ENCODE measurements at places on chromosomes 1 and 21. TPM values are rescaled to one million over a fixed set of nuclear protein-coding genes. Genes with fewer than 3 reads are reported as not detected.
A peak's percentile ranks its signal among the peaks of the same experiment; 100 is the strongest.

GRCh38 chr21:41672543-41672915 is 94.3 kb downstream of the RIPK4 start:
- DNase-seq, result no peak

- no peak for DNase-seq
Observed at GRCh38 chr1:179921472-179921871, 33.1 kb upstream of the CEP350 start.

DNA sequence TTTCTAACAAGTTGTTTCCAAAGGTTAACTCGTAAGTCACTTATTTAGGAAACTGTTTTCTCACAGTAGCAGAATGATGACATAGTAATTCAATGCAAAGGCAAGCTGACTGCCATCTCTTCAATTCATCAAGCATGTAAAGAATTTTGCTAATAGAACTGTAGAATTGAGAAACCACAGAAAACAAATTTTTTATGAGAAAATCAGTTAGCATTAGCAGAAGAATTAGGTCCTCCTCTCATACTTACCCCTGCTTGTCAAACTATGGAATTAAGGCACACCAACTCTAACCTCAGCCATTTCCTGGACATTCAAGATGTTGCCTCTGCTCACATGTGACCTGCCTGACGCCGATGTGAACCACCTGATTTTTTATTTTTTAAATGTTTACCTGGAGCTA is 115.2 kb downstream of the LRRC40 start:
- no peak for DNase-seq

DNA sequence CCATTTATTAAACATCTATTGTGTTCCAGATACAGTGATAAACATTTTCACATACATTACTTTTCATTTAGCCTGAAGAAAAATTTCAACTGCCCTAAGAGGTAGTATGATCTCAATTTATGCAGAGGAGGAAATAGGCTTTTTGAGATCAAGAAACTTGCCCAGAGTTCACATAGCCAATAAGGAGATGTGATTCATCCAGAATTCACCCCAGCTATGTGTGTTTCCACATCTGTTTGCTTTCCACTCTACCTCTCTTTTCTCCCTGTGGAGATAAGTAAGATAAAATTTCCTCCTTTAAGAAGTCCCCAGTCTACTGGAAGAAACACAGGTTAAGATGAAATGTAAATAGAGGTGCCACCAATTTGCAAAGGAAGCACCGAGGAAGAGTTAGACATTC is 199.7 kb upstream of the C8B start:
- no peak for DNase-seq

GRCh38 chr21:37001441-37001840 is 5.1 kb upstream of the RIPPLY3 start:
- DNase-seq, result no peak

- DNase-seq, result peak; percentile 80
Observed at GRCh38 chr1:30414086-30414850, 309.1 kb downstream of the MATN1 start.

DNA sequence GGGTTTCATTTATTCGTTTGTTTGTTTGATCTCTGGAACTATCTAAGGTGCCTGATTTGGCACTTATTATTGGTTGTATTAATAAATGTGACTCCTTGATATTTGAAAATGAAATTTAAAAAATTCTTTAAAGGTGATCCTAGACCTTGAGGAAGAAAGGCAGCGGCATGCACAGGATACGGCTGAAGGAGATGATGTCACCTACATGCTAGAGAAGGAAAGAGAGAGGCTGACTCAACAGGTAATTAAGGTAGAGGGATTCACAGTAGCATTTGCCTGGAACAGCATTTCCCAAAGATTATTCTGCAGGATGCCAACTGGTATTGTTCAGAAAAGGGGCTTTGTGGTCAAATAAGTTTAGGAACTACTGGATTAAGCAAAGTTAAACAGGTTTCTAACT is 54.4 kb upstream of the WNT2B start:
- DNase-seq, result no peak

DNA sequence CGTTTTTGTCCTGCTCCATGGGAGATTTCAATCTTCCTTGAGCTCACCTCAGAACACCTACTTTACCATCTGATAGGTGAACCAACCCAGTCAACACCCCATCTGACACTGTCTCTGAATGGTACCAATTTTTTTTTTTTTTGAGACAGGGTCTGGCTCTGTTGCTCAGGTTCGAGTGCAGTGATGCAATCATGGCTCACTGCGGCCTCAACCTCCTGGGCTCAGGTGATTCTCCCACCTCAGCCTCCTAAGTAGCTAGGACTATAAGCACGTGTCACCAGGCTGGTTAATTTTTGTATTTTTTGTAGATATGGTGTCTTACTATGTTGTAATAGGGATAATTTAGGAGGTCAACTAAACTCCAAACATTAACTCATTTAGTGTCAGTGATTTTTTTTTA is 36.3 kb downstream of the SPRTN start:
- no peak for DNase-seq

DNA sequence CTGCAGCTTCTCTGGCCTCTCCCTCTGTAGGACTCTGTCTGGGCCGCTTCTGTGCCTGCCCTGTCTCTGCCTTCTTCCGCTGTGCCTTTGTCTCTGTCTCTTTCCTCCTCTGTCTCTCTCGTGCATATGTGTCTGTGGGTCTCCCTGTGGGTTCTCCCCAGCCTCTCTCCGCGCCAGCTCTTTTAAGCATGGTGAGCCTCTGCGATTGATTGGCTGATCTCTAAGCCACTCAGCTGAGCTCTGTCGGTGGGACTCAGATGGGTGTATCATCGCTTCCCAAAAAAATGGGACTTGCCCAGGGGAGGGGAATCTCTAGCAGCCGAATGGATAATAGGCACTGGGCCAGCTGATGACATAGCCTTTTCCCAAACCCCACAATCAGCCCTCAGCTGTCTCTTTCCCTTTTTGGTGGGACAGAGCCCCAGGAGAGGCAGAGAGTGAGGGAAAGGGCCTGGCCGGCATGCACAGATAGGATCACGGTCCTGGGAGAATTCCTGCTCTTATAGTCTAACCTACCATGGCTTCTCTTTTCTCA is at the start of gene ADAMTS4:
ADAMTS4 (minus strand) TSS at position 158 of the 535 bp plus-strand sequence. CDS start 427 bp downstream, outside the sequence.
- no peak for DNase-seq

DNA sequence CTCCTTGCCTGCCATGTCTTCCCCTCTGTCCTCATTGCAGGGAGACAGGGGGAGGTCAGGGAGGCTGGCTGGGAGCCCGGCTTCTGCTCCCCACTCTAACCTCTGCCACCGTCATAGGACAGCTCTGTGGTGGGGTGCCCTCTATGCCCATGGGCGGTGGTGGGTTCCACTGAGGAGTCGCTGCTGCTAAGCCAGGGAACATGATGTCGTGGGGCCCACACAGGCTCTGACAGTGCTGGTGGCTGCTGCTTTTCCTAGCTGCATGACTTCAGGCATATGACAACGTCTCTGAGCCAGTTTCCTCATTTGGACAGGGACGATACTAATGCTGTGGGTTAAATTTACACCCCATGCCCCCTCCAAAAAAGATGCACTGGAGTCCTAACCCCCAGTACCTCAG is 14.7 kb downstream of the KCNA10 start:
- no peak for DNase-seq

- DNase-seq, result no peak
Observed at GRCh38 chr1:78088015-78088414, 42.2 kb downstream of the GIPC2 start.

- peak; percentile 91 for DNase-seq
Observed at GRCh38 chr1:31583995-31584868, 7.9 kb downstream of the TINAGL1 start.

- DNase-seq, result no peak
Observed at GRCh38 chr1:198481661-198482060, 58.8 kb downstream of the ATP6V1G3 start.

DNA sequence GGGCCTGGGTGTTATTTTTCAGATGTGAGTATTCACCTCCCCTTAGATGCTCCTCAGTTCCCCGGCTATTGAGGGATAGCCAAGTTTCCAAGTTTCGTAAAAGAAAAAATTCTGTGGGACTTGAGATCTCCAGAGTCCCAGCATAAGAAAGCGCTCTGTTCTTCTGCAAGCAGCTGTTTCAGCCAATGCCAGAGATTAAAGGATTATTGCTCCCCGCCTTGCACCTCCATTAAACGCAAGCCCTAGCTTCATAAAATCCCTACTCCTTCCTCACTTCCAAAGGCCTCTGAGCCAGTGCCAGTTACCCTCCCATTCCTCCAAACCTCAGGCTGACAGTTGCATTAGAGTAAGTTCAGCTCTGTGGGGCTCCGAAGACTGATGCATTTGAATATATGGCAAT is 56.4 kb downstream of the CHIA start:
- no peak for DNase-seq

DNA sequence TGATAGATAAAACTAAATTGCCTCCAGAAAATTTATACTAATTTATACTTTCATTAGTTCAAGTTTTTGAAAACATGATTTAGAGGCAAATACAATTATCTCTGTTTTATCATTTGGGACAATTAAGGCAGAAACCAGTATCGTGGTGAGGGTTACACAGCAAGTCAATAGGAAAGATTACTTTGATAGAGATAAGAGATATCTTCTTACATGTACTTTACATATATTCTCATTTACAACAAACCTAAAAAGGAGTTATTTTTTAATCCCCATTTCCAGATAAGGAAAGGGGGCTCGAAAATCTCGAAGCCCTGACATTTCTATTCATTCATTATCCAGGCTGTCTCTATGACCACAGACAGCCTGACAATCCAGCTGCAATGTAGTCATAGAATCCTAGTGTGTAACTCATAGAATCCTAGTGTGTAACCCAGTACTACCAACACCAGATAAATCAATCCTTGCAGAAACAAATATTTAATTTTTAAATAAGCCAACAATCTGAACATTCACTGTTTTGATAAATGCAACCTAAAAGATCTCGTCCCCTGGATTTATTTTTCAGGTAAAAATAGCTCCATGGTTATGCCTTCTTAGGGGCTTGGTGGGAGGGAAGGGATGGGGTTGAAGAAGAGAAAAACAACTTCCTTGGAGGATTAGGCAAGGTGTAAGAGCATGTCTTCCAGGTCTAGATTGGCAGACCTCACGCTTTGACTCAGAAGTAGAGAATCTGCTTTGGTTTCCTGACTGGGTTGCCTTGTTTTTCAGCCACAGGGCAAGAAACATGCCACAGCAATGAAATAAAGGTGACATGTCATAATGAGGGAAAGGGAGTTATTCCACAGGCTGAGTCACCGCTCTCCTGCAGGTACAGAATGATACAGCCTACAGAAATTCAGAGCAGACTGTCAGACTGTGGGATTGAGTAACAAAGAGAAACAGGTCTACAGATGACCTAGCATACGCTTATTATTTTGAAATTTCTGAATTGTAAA is 45.6 kb downstream of the IRF2BP2 start:
- peak; percentile 54 for DNase-seq

DNA sequence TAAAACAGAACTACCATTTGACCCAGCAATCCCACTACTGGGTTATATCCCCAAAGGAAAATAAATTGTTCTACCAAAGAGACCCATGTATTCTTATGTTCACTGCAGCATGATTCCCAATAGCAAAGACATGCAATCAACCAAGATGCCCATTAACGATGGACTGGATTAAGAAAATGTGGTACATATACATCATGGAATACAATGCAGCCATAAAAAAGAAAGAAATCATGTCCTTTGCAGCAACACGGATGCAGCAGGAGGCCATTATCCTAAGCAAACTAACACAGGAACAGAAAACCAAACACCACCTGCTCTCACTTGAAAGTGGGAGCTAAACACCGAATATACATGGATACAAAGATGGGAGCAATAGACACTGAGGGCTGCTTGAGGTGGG is 44.2 kb downstream of the SLC35D1 start:
- DNase-seq, result no peak

DNA sequence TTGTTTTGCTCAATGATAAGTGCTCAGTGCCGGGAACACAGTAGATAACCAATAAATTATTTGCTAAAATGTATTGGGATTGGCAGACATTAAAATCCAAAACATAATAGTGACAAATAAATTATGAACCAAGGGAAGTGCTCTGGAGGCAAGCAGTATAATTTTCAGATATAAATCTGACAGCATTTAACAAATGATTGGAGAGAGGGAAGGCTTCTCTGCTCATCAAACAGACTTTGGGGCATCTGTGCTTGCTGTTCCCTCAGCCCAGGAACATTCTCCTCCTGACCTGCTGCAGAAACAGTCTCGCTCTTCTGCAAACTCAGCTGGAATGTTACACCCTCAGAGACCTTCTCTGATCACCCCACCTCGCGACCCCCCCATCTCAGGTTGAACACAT is 2.2 kb downstream of the CD46 start:
- no peak for DNase-seq

DNA sequence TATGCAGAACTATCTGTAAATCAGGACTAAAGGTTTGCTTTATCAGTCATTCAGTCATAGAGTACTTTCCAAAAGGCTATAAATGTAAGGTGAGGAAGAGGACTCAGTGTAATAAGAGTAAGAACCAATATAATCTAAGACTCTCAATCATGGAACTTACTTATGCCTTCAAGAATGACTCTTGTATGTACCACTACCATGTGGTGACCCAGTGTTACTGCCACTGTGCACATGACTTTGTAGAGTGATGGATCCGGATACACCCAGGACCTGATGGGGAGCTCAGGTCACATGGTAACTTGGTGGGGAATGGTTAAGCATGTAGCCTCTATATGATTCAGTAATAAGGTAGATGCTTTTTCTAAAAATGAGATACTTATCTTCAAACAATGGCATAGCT is 2099.8 kb downstream of the MRPL39 start:
- DNase-seq, result no peak

GRCh38 chr1:222370081-222370912 is 177.6 kb downstream of the HHIPL2 start:
- no peak for DNase-seq

The KCNN3 gene
- total RNA-seq, result 0.16 TPM

The CNTN2 gene
- not detected for total RNA-seq

The SPRR2B gene
- total RNA-seq, result not detected

The MRPL55 gene
- total RNA-seq, result 47.4 TPM

The ANKRD35 gene
- total RNA-seq, result not detected

The SYT2 gene
- not detected for total RNA-seq

The FAM3B gene
- total RNA-seq, result not detected

The TMPRSS3 gene
- total RNA-seq, result not detected

The CGN gene
- 1.7 TPM for total RNA-seq

The ICOSLG gene
- total RNA-seq, result 10.5 TPM

The TNFRSF25 gene
- total RNA-seq, result 26.4 TPM

The CLEC20A gene
- not detected for total RNA-seq

The ANKRD65 gene
- 0.24 TPM for total RNA-seq

The MROH9 gene
- not detected for total RNA-seq

The LIN28A gene
- total RNA-seq, result not detected

The C8B gene
- not detected for total RNA-seq
